ENCODE measurements at places on chromosomes 6 and 20.

DNA sequence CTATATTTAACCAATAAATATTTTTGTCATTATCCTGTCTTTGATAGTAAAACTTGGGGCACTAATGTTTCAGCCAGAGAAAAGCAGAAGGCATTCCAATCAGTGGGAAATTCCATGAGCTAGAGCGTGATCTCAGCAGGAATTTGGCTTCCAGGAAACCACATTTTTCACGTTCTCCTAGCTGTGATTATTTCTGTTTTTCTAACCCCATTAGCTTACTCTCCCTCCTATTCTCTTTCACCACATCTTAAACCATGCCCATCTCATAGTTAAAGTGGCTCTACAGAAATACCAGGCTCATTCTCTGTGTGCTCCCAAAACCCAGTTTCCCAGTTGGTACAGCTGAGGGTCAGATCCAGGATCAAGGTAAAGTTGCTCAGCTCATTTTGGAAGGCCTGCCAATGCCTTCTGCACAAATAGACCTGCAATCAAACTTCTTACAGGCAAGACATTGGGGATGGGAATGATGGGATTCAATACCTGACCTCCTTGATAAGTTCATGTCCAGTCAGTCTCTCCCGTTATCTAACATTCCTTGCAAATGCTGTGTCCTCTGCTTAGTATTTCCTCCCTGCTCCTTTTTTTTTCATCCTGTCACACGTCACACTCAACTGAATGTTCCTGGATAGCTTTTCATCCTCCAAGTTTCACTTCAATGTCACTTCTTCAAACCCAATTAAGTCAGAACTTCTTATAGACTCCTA is 33.1 kb upstream of the TMEM30A start:
- DNase-seq = peak; percentile 75

DNA sequence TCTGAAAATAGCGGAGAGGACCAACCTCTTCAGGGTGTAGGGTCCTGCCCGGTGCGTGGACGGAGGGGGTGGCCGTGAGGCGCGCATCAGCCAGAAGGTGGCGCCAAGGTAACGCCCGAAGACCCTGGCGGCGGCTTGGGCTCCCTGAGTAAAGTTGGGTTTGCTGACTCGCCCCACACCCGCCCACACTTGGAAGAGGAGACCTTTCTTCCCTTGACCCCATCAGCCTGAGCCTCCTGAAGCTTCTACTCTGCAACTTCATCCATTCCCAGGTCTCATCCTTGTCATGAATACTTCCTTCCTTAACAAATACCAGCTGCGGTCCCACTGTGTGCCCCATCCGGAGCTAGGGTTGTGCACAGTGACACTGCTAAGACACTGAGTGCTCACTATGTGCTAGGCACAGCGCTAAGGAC is 14.6 kb downstream of the CD40 start:
- peak; percentile 69 for DNase-seq

DNA sequence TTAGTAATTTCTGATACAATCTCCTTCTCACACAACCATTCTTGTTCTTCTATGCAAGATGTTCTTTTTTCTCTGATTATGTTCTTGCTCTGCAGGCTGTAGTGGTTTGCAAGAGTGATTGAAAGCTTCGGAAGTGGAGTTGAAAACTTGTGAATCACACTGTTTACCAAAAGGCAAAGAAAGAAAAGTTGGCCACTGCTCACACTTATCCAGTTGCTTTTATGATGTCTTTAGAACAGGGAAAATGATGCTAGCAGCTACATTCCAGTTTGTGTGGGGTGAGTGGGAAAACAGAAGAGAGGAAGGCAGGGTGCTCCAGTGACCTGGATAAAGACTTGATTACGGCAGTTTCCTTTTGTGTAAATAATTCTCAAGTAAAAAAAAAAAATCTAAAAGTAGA is 583.3 kb downstream of the TENT5A start:
- peak; percentile 62 for DNase-seq

- DNase-seq = no peak
These were observed 277.9 kb downstream of the C6orf118 start for GRCh38 chr6:165031502-165031901.

DNA sequence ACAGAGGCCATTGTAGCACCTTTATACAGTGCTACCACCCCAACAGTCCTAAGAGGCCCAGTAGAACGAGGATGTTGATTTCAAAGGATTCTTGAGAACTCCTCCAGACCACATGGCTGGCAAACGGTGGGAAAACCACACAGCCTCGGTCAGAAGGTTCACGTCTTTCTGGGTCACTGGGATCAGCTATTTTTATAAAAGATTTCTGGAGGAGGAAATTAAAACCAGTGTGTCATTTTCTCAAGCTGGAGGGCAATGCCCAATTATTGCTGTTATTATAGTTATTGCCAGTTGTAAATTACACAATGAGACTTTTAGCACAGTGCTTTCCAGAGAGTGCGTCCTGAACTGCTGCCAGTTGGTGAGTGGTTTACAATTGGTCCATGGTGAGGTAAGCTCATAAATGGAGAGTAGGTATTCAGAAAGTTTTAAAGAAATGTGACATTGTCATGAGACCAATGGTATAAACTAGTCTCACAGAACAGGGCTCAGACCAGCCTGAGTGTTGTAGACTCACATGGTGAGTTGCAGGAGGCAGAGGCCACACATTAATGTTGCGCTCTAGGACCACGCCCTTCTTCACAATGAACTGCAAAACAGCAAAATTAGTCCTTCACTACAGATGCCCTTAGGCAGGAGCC is 8.4 kb upstream of the PPP1R14C start:
- no peak for DNase-seq

GRCh38 chr6:34315780-34316179 is 67.0 kb upstream of the SMIM29 start:
- DNase-seq = no peak

DNA sequence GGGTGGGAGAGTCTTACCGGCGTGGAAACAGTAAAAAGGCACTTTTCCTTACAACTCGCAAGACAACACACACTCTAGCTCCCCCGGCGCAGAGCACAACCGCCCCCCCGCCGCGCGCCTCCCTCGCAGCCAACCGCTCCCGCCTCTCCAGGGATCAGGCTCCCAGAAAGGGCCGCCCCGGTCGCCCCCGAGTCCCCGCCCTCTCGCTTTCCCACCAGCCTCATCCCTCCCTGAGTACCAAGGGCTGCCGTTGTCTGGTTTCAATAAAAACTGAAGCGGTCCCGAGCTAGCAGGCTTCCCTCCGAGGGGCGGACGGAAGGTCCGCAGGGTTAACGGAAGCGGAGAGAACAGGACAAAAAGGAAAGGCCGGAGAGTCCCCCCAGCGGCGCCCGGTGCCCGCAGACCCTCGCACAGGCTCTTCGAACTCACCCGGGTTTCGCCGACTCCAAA is 804 bp downstream of the ELOVL5 start:
- DNase-seq = peak; percentile 70

GRCh38 chr20:14599613-14600012 is 262.2 kb upstream of the FLRT3 start:
- no peak for DNase-seq

GRCh38 chr6:115667478-115668026 is 393.1 kb downstream of the FRK start:
- DNase-seq = no peak

DNA sequence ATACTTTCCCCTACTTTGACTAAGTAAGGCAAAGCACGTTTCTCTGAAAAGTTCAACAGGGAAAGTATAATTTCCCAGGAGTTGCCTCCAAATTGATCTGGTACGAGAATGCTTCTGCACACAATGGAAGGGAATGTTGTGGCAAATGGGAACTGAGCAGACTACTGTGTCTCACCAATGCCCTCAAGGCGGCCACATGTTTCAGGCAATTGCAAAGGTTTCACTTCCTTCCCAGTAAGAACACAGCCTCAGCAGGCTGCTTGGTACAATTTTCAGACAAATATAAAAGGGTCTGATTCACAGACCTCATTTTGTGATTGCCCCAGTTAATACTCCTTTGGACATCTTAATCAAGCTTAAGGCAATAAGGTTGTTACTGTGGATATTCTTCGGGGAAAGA is 71.2 kb downstream of the KIAA0319 start:
- DNase-seq = peak; percentile 4

- no peak for DNase-seq
These were observed 165.2 kb upstream of the TOP1 start for GRCh38 chr20:40863355-40863919.

GRCh38 chr6:104936766-104937535 is 20.0 kb upstream of the LIN28B start:
- no peak for DNase-seq

- no peak for DNase-seq
These were observed 580.4 kb downstream of the CBLN4 start for GRCh38 chr20:55424968-55425367.

DNA sequence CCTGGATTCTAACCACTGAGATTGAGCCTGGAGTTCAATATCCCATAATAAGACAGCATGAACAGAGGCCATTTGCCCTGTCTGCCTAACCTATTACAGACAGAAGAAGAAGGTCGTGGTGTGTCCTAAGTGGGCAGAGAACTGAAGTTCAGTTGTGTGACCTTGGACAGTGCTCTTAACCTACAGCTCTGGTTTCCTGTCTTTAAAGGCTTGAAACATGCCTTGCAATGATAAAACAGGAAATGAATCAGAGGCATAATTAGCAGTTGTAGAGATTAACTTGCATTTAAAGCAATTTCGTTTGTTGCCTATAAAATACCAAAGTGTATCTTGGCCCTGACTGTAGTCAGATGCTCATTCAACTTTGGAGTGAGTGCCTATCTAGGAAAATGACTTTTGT is 507.2 kb upstream of the CHD6 start:
- DNase-seq = no peak

DNA sequence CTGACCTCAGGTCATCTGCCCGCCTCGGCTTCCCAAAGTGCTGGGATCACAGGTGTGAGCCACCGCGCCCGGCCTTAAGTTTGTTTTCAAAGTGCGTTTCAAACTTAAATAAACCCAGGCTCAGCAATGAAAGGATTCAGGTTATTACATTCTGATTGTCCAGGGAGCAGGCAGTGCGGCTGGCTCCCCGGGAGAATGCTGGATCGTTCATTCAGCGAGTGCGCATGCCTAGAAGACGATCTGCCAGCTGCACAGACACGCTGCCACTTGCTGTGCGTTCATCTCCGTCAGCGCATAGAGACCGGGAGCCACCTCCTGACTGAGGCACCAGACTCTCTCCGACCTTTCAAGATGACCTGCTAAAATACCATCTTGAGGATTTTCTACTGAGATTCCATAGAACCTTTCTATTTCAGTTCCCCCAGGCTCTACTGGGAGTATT is 163.9 kb upstream of the ZNF217 start:
- no peak for DNase-seq

DNA sequence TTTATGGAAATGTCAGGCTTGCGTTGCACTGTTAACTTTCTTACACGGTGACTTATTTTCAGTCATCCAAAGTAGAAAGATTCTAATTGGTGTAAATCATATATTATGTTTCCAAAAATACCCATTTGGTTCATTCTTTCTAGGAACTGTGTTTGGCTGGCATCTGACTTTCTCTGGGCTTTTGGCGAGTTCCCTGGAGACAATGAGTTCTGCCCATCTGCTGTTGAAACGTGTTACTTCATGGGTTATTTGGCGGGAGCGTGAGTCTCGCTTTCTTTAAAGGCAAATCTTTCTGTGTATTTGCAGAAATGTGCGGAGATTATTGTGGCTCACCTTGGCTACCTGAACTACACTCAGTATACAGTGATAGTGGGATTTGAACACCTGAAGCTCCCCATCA is 29.5 kb downstream of the TMEM181 start:
- no peak for DNase-seq

GRCh38 chr6:101058296-101058695 is 177.2 kb upstream of the ASCC3 start:
- no peak for DNase-seq

- DNase-seq = no peak
These were observed 128.9 kb upstream of the ZNF184 start for GRCh38 chr6:27601668-27602254.

DNA sequence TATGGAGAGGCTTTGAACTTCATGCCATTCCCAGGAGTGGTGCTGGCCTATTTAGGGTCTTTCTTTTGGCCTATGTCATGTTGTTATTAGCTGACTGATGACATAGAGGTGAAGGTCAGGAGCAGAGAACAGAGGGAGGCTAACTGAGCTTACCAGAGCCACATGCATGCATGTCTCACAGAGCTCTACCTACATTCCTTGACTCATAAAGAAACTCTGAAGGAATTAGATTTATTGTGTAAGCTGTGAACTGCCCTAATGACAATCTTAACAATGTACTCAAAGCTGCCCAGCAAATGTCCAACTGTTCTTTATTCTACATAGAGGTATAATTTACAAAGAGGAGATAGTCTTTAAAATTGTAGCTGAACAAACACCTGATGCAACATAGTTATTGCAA is 192.7 kb upstream of the CNR1 start:
- DNase-seq = peak; percentile 73

DNA sequence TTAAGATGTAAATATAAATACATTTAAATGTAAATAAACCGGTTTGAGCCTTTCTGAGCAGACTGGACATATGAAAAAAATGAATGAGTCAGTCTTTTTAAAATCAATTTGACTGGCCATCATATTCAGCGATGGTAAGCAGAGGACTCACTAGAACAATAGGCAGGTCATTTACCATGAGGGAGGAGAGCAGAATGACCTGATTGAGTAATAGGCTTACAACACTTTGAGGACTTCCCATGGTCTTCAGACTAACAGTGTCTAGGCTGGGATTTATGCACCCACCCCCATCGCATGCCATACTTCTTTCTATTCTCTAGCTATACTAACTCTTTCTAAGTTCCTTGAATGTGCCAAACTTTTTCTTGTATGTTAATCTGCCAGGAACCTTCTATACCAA is 241.9 kb upstream of the RAB32 start:
- DNase-seq = no peak

- DNase-seq = no peak
These were observed 13.3 kb downstream of the RSPH4A start for GRCh38 chr6:116629563-116629981.

DNA sequence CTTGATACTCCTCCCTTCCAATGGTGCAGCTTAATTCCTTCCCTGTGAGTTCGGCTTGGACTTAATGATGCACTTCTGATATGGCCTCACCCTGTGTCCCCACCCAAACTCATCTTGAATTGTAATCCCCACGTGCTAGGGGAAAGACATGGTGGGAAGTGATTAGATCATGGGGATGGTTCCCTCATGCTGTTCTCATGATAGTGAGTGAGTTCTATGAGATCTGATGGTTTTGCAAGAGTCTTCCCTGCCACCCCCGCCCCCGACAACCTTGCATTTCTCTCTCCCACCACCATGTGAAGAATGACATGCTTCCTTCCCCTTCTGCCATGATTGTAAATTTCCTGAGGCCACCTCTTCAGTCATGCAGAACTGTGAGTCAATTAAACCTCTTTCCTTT is 50.3 kb upstream of the HLA-G start:
- DNase-seq = no peak

- DNase-seq = no peak
These were observed 12.4 kb downstream of the FHL5 start for GRCh38 chr6:96575359-96575758.

GRCh38 chr20:24835195-24835594 is 113.9 kb upstream of the CST7 start:
- no peak for DNase-seq

DNA sequence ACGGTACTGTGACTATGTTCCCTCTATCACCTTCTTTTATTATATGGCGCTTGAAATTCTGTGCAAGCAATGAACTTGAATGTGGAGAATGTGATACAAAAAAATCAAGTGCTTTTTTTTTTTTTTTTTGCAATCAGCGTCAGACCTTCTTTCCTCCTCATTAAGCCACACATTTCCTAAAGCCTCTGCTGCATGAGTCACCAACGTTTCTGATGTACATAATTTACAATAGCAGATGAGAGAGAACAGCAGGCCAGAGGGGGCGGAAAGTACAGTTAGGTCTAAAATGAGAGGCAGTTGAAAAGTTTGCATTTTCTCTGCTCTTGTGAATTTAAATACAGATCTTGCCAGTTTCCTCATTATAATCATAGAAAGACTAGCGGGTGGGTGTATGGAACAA is 114.6 kb upstream of the RIPOR2 start:
- DNase-seq = peak; percentile 88

- no peak for DNase-seq
These were observed 3.2 kb downstream of the GFOD1 start for GRCh38 chr6:13484138-13484708.

Measured in choroid plexus epithelial cell (primary cell).